Omental fat pad (tissue), 4 donors: ENCODE measurements at places on chromosomes 7 and 10. TPM values are rescaled to one million over a fixed set of nuclear protein-coding genes. Genes with fewer than 3 reads are reported as not detected.

GRCh38 chr7:151672716-151673115, 153.0 kb upstream of the RHEB start:
- no peak for DNase-seq

- no peak for DNase-seq
Observed at GRCh38 chr10:98378722-98379121, 36.3 kb downstream of the PYROXD2 start.

GRCh38 chr7:31633894-31634494, 53.0 kb upstream of the PPP1R17 start:
- DNase-seq = no peak

- no peak for DNase-seq
Observed at GRCh38 chr10:27134371-27134770, 19.8 kb downstream of the YME1L1 start.

GRCh38 chr7:101564778-101565211, 64.3 kb downstream of the MYL10 start:
- no peak for DNase-seq

GRCh38 chr10:36171953-36172940, 530.2 kb upstream of the FZD8 start:
- DNase-seq = no peak

GRCh38 chr7:129376076-129376777, 58.0 kb upstream of the STRIP2 start:
- peak; percentile 32 for DNase-seq

GRCh38 chr10:12221323-12222298, 25.6 kb downstream of the CDC123 start:
- DNase-seq = no peak

- no peak for DNase-seq
Observed at GRCh38 chr7:99461221-99461620, 4.7 kb downstream of the ATP5MF start.

- no peak for DNase-seq
Observed at GRCh38 chr7:87564296-87564963, 36.3 kb downstream of the ABCB1 start.

DNA sequence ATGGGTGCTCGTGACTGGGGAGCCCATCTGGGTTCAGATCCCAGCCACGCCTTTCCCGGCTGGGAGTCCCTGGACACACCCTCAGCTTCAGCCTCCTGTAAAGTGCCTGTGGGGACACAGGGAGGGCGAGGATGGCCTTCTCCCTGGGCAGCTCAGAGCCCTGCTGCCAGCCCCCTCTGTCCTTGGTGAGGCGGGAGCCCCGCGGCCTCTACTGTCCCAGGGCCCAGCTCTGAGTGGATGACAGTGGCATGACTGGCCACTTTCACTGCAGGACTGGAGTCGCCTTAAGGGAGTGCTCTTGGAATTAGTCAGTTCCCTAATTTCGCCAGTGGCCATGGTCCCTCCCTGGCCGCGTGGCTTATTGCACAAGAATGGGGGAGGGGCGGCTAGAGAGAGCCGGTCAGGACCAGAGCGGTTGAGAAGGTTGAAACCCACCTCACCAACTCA, 4.6 kb downstream of the BRI3 start:
- peak; percentile 90 for DNase-seq

DNA sequence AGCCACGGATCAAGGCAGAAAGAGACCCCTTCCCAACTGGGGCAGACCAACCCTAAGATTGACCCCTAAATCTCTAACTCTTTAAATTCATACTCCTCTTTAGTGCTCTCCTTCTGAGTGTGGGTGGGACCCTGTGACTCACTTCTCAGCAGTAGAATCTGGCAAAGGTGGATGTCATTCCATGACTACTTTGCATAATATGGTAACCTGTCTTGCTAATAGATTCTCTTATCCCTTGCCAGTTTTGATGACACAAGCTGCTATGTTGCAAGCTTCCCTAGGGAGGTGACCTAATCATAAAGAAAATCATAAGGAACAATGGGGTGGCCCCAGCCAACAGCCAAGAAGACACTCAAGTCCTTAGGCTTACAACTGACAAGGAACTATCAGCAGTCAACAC, 155.4 kb upstream of the VWC2 start:
- no peak for DNase-seq

DNA sequence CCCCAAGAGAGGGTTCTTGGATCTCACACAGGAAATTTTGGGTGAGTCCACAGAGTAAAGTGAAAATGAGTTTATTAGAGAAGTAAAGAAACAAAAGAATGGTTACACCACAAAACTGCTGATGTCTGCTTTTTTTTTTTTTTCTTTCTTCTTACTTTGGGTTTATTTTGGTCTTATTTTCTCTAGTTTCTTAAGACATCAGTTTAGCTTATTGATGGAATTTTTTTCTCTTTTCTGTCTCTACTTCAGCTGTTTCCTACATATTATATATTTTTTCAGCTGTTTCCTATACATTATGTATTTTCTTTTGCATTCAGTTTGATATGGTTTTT, 166.4 kb downstream of the CCSER2 start:
- no peak for DNase-seq

- no peak for DNase-seq
Observed at GRCh38 chr10:25038325-25038724, 21.9 kb downstream of the THNSL1 start.

GRCh38 chr10:106997721-106998120, 166.8 kb downstream of the SORCS1 start:
- no peak for DNase-seq

- DNase-seq = no peak
Observed at GRCh38 chr10:84798312-84798711, 469.9 kb downstream of the CCSER2 start.

DNA sequence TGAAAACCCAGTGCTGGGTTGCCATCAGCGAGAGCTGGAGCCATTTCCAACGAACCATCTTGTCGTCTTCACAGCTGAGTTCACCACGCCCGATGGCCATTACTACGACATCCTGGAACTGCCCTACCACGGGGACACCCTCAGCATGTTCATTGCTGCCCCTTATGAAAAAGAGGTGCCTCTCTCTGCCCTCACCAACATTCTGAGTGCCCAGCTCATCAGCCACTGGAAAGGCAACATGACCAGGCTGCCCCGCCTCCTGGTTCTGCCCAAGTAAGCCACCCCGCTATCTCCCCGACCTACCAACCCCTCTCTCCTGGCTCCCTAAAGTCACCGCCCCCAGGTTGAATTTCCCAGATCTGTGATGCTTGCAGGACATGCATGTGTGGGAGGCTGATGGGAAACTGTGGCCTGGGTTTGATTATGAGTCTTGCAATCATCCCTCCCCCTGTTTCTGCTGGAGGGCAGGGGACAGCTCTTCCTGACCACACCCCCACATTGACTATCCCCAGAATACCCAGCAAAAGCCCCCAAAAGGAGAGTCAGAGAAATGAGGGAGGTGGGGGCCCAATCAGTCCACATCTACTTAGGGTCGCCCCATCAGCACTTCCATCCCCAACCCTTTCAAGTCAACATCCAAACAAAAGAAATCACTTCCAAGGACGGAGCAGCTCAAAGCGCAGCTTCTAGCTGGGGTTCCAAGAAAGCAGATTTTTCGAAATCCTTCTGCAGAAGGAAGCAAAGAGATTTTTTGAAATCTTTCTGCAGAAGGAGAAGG, 6.9 kb downstream of the SERPINE1 start:
- no peak for DNase-seq

DNA sequence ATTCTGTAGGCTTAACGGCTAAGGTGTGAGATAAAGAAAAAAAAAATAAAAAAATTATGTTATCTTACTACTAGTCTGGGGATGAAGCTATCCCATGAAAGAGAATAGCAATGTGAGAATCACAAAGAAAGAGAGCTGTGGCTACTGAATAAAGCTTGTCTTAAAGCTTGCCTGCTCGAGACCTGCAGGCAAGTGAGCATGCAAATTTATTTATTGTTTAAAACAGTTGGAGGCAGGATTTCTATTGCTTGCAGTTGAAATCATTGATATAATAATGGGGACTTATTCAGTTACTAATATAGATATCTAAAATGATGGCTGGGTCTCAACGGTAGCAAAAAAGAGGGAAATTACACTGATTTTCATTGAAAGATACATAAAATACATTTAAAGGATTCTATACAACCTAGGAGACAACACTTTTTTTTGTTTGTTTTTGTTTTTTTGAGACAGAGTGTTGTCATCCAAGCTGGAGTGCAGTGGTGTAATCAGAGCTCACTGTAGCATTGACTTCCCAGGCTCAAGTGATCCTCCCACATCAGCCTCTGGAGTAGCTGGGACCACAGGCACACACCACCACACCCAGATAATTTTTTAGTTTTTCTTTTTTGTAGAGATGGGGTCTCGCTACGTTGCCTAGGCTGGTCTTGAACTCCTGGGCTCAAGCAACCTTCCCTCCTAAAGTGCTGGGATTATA, 144.5 kb upstream of the FEZF1 start:
- DNase-seq = no peak

GRCh38 chr7:57646901-57647246, 196.9 kb downstream of the ZNF716 start:
- no peak for DNase-seq

DNA sequence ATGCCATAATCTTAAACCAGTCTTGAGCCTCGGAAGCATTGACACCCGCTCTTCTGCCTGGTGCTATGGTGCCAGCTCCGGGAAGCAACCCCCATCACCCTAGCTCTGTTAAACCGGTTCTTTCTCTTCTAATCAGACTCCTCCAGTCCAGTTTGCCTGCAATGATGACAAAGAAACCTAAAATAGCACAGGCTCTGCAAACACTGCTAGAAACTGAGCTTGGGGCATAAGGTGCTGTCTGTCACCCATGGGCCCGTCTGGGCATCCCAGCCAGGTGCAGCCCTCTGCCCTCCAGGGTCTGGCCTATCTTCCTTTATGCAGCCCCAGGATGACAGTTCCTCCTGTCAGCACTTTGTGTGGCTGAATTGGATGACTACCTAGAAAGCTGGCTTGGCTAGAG, 14.2 kb upstream of the CAMK2G start:
- no peak for DNase-seq

GRCh38 chr7:124390301-124390700, 357.4 kb upstream of the TMEM229A start:
- DNase-seq = no peak

- DNase-seq = no peak
Observed at GRCh38 chr10:108970016-108970415, 953.3 kb downstream of the XPNPEP1 start.

DNA sequence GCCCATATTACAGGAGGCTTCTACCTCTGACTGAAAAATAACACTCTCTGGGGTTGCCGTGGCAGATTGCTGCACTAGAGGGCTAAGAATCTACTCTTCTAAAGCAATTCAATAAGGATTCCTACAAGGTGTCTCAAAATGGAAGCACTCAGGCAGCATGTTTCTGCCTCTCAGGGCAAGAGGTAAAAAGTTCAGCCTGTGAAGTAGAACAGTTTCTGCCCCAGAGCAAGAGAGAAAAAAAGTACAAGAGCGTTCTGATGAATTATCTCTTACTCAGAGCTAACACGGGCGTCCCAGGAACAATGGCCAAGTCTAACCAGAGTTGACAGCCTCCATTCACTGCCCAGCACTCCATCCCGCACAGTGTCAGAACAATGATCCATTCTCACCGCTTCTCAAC, 71.3 kb upstream of the TES start:
- no peak for DNase-seq

GRCh38 chr10:48632166-48632565, 27.3 kb upstream of the ARHGAP22 start:
- no peak for DNase-seq

DNA sequence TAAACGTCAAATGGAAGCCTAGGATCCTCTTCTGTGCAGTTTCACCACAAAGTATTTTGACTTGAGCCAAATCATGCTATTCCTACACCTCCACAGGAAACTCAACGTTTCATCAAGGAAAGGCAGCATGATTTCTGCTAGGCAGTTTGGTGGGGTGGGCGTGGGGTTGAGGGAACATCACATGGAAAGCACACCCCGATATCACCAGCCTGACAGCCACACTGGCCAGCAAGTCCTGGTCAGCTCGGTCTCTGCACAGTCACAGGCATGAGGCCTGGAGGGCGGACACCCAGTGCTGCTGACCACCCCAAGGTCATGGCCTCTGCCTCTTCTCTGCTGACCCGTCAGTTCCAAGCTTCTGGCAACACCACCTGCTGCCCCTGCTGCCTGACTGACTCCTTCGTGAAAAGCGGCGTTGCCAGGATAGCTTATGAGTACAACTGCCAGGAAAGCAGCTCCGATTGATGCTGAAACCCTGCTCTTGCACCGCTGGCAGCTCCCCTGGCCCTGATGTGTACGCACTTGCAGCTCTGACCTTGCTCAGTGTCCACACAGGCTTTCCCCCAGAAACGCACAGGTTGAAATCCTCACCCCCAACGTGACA, 171.5 kb downstream of the DIP2C start:
- DNase-seq = no peak

GRCh38 chr7:143901332-143901667, 676 bp downstream of the TCAF1 start:
- DNase-seq = no peak

DNA sequence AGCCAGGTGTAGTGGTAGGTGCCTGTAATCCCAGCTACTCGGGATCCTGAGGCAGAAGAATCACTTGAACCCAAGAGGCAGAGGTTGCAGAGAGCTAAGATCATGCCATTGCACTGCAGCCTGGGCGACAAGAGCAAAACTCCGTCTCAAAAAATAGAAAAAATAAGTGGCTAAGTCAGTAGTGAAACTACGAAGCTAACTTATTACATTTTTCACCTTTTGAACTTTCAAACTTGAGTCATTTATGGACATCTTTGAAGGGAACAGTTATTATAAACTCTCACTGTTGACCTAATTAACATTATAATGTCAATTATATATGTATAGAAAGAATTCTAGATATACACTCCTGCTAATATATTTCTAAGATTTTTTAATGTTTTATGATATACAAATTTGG, 541.5 kb upstream of the C7orf33 start:
- no peak for DNase-seq

GRCh38 chr7:114819616-114820362, 102.1 kb upstream of the MDFIC start:
- no peak for DNase-seq

DNA sequence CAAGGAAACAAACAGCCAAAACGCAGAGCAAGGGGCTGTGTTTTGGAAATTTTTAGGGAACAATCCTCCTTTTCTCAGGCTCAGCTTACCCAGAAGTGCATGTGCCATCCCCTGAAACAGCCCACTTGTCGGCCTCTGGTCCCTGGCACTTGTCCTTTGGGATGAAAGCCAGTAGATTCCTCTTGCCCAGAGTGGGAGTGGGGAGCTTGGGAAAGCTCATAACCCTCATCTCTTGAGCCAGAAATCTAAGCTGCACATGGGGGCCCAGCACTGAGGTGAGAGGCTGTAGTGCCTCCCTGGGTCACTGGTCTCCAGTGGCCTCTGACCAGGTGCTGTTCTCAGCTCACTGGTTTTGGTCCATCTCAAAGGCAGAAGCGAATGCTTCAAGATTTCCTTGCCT, 150.3 kb downstream of the RNF216 start:
- no peak for DNase-seq

Gene PON1
- total RNA-seq = not detected

Gene ZNF239
- 4.1 TPM for total RNA-seq

Gene PCLO
- total RNA-seq = 0.75 TPM

Gene LHFPL3
- total RNA-seq = not detected

Gene AHCYL2
- total RNA-seq = 10.9 TPM

Gene MARCHF5
- 29.4 TPM for total RNA-seq

Gene LIPN
- total RNA-seq = not detected

Gene DRGX
- not detected for total RNA-seq

Gene HOXA1
- total RNA-seq = 0.79 TPM

Gene LLCFC1
- total RNA-seq = not detected
